ENCODE measurements at places on chromosomes 5 and 9.

- no peak for DNase-seq
Measured at GRCh38 chr9:69542942-69543704, 129.0 kb downstream of the APBA1 start.

- DNase-seq, result no peak
Measured at GRCh38 chr5:10578869-10579268, 15.0 kb downstream of the ANKRD33B start.

GRCh38 chr5:157369507-157369906, 90.5 kb upstream of the NIPAL4 start:
- no peak for DNase-seq

- DNase-seq, result no peak
Measured at GRCh38 chr9:101054657-101055056, 26.1 kb downstream of the PLPPR1 start.

- peak; percentile 3 for DNase-seq
Measured at GRCh38 chr9:347667-348292, 133.1 kb downstream of the DOCK8 start.

- no peak for DNase-seq
Measured at GRCh38 chr5:134141331-134142050, 27.0 kb downstream of the TCF7 start.

DNA sequence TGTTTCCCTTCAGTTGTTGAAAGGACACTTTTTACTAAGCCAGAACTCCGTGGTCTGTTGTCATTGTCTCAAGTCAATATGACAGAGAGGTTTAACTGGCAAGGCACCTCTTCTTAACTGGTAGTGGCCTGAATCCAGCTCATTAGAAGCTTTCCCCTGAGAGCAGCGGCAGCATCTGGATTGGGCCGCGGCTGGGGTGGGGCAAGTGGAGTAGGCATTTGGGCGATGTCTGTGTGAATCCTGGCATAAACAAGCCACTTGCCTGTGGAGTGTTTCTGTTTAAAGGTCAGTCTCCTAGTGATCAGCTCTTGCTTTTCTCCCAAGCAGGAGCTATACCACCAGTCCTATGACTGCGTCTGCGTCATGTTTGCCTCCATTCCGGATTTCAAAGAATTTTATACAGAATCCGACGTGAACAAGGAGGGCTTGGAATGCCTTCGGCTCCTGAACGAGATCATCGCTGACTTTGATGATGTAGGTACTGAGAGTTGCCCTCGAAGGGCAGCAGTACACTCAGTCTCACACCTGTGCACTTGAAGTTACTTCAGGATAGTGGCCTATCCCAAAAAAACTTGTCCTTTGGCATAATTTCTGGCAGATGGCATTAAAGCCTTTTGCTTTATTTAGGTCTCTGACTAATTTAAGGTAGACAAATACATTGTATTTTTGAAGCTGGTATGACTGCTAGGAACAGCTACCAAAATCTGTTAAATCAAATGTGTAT, 48.9 kb downstream of the CFAP90 start:
- DNase-seq, result no peak
